ENCODE measurements at places on chromosomes 1 and 21.
A peak's percentile ranks its signal among the peaks of the same experiment; 100 is the strongest.

- no peak overlapping the region for H3K27ac ChIP-seq
- no peak overlapping the region for H3K4me3 ChIP-seq
- H3K36me3 ChIP-seq = no peaks in the 10 kb centered on the region
- no peaks in the 10 kb centered on the region for H3K27me3 ChIP-seq
Observed at GRCh38 chr1:214317300-214317699, 36.3 kb downstream of the SMYD2 start.

DNA sequence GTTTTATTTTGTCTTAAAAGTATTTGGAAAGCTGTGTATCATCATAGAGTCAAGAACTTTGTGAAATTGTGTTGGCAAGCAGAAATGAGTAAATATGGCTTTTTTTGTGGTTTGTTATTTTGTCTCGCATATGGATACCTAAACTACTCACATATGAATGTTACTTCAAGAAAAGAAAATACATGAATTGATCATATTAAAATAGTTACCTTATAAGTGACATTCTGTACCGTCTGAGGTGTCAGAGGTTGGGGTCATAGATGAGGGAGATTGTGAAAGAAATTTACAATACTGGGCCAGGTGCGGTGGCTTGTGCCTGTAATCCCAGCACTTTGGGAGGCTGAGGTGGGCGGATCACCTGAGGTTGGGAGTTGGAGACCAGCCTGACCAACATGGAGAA lies 31.3 kb upstream of the AXDND1 start:
- no peak overlapping the region for H3K4me3 ChIP-seq
- no peaks in the 10 kb centered on the region for H3K36me3 ChIP-seq
- no peak overlapping the region for H3K27ac ChIP-seq
- no peaks in the 10 kb centered on the region for H3K4me1 ChIP-seq
- DNase-seq = no peak

DNA sequence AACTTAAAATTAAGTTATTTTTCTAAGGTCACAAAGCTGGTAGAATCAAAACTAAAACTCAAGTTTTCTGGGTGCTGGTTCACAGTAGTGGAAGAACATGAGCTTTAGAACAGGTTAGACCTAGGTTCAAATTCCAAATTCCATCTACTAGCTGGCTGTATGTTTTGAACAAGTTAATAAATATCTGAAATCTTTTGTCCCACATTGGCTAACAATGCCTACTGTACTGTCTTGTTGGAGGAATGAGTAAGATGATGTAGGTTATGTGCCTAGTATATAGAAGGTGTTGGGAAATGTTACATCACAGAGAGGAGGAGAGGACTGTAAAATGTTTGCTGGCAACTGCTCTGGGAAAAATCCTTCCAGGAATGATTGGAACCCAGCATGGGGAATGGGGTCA lies 14.0 kb upstream of the CD247 start:
- H3K36me3 ChIP-seq = no peaks in the 10 kb centered on the region
- no peaks in the 10 kb centered on the region for H3K4me1 ChIP-seq
- H3K27ac ChIP-seq = no peak overlapping the region
- DNase-seq = no peak
- no peaks in the 10 kb centered on the region for H3K27me3 ChIP-seq
- no peak overlapping the region for H3K4me3 ChIP-seq

- DNase-seq = no peak
- no peak overlapping the region for H3K4me3 ChIP-seq
- H3K4me1 ChIP-seq = no peaks in the 10 kb centered on the region
- no peak overlapping the region for H3K27ac ChIP-seq
- H3K36me3 ChIP-seq = no peaks in the 10 kb centered on the region
Observed at GRCh38 chr1:39787468-39787867, 1.2 kb downstream of the BMP8B start.

DNA sequence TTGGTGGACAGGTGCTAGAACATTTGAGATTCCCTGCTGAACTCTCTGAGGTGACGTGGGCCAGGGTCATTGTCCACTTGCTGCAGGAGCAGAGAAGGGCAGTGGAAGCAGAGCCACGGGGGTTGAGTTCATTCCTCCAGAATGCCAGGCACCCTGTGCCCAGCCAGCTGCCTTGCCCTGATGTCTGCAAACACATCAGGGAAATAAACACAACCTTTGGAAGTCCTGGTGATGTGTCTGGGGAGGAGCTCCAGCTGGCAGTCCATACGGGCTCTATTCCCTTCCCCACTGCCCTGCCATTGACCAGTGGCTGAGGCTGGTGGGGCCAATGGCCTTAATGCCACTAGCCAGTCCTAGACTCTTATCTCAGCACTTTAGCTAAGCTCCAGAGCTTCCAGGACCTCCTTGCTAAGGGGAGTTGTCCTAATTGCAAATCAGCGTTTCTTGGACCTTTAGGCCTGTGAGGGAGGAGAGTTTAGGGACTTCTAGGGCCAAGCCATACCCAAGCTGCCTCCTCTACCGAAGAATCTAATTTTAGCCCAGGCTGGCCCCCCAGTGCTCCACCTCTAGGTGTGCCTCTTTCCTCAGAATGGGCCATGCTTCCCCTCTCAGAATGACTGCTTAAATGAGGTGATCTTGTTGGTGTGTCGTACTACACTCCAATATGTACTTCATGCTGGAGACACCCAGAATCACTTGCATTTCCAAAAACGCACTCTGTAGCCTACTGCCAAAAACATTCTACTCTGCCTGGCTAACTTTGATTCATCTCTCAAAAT lies 25.9 kb upstream of the MFSD2A start:
- peaks cover 7% of the 10 kb centered on the region for H3K4me1 ChIP-seq
- no peak for DNase-seq
- H3K36me3 ChIP-seq = no peaks in the 10 kb centered on the region
- H3K27ac ChIP-seq = no peak overlapping the region
- H3K27me3 ChIP-seq = no peaks in the 10 kb centered on the region
- H3K4me3 ChIP-seq = no peak overlapping the region

DNA sequence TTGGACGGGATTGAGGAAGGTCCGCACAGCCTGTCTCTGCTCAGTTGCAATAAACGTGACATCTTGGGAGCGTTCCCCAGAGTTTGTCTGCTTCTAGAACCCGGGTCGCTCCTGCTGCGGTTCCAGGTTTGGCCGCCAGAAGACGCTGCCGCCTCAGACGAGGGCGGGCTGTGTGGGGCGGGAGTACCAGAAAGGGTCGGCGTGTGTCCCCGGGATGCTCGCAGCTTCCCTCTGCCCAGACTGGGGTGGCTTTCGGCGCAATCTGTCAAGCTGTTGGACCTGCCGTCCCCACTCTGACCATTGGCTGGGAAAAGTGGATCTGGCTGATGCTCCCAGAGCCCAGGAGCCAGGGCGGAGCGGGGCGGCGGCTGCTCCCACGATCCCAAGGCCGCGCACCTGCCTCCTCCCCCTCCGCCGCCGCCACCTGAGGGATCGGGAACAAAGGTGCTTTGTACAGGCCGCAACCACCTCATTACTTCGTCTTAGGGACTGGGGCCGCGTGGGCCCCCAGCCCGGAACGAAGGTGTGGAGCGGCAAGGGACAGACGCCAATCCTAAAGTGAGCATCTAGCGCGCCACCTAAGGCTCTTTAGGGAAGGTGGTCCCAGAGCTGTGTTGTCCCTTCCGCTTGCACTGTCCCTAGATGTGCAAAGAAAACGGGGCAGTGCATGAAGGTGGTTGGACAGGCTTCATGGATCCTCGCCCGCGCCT lies 683 bp upstream of the EFNA4 start:
- no peaks in the 10 kb centered on the region for H3K36me3 ChIP-seq
- H3K4me1 ChIP-seq = peaks cover 15% of the 10 kb centered on the region
- no peaks in the 10 kb centered on the region for H3K27me3 ChIP-seq
- H3K4me3 ChIP-seq = peak overlapping the region; percentile 68

GRCh38 chr1:171972846-171973245 lies 131.5 kb downstream of the DNM3 start:
- no peaks in the 10 kb centered on the region for H3K36me3 ChIP-seq
- no peaks in the 10 kb centered on the region for H3K27me3 ChIP-seq
- H3K27ac ChIP-seq = no peak overlapping the region
- DNase-seq = no peak
- H3K4me3 ChIP-seq = no peak overlapping the region

DNA sequence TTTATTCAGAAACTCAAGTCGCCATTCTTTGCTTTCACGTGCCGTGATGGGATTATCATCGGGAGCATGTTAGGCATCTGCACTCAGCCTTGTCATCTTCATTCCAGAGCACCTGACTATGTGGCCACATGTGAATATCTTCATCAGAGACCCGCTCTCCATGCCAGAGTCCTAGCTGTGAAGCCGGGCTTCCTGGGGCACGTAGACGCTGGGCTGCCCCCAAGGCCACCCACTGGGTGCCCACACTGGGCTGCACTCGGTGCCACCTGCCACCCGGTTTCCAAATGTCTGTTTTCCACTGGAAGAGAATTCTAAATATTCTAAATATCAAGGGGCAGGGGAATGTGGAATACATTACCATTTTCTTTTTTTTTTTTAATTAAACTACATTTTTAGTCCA lies 43.8 kb downstream of the SLC37A1 start:
- no peak overlapping the region for H3K4me3 ChIP-seq
- H3K27ac ChIP-seq = no peak overlapping the region
- H3K27me3 ChIP-seq = no peaks in the 10 kb centered on the region
- H3K36me3 ChIP-seq = no peaks in the 10 kb centered on the region
- no peaks in the 10 kb centered on the region for H3K4me1 ChIP-seq

DNA sequence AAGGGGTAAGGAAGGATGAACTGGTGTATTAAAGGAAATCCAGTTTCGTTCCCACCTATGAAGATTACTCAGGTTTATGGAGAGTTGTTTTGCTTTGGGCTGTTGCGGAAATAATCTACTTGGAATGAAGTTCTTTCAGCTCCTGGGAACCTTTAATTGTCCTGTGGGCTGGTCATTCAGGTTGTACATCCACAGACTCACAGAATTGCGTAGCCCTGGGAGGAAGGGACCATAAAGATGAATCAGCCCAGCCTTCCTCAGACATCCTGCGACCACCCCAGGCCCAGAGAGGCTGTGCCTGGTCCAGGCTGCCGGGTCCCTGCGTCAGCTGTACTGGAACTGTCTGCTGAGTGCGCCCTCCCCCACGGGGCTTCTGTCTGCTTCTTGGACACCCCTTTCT lies 72.7 kb downstream of the GALNT2 start:
- H3K4me3 ChIP-seq = no peak overlapping the region
- H3K4me1 ChIP-seq = peaks cover 4% of the 10 kb centered on the region
- H3K27ac ChIP-seq = no peak overlapping the region
- H3K36me3 ChIP-seq = no peaks in the 10 kb centered on the region
- H3K27me3 ChIP-seq = no peaks in the 10 kb centered on the region

DNA sequence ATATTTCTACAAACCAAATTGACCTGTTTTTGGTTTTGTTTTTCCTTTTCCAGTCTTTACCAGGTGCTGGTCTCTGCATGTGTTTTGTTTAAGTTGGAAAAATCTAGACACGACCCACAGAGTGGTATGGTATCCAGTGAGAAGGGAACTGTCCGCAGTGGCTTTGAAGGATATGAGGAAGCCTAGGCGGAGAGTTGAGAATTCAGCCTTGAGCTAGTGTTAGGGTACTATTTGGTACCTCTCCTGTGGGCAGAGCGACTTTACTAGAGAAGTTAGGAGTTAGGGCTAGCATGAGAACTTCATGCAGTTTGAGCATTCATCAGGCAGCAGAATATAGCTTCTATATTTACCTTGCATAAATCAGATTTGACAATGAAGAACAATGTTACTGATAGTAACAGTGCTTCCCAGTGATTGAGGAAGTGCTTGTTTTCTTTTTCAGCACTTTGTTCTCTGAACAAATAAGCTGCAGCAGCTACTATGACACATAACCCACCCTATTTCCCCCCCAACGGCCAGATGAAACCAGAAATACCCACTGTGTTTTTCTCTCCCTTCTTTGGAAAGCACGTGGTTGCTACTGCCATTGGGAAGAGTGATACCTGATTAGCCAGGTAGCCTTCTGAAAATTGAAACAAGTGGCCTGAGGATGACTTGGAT lies 19.0 kb downstream of the MRPS6 start:
- no peaks in the 10 kb centered on the region for H3K27me3 ChIP-seq
- DNase-seq = no peak
- no peak overlapping the region for H3K27ac ChIP-seq
- H3K4me1 ChIP-seq = no peaks in the 10 kb centered on the region
- H3K36me3 ChIP-seq = no peaks in the 10 kb centered on the region
- H3K4me3 ChIP-seq = no peak overlapping the region

Data from breast epithelium (tissue), 4 donors.